NCI-H460 (cell line): ENCODE measurements at places on chromosomes 12 and 14.

DNA sequence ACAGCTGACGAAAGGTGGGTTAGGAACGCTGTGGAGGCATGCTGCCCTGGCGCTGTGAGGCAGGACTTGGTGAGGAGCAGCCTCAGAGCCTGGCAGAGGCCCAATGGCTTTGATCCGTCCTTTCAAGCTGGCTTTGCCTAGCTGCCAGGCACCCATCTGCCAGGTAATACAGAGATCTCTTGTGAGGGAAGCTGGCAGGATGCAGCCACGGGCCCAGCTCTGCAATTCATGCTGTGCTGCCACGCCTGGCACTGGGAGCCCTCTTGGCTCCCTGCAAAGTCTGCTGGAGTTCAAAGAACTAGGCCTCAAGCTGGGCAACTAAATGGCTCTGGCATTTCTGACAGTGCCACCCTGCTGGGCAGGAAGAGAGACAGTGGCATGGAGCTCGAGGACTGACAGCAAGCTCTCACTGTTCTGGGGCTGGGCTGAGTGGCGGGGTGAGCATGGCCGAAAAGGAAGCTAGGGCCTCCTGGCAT is 18.7 kb downstream of the IQSEC3 start:
- no peak for DNase-seq

DNA sequence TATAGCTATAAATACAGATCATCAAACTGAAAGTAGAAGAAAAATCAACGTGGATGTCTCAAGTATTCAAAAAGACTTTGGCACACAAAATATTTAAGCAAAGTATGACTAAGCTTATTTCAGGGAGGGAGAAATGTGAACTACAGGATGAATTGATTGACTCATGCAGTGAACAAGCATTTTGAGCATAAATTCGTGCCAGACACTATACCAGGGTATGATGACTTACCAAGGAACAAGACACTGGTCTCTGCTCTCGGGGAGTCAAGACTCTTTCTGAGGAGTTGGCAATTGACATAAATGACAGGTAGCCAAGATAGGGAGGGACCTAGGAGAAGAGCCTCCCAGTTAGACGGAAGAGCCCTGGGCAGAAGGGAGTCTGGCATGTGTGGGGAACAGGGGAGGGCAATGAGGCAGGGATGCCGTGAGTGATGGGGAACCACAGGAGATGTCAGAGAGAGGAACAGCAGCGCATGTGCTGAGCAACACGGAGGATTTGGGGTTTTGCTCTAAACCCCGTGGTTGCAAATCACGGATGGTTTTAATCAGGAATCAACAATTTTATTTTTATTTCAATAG is 115.2 kb downstream of the TMEM132D start:
- DNase-seq, result no peak

DNA sequence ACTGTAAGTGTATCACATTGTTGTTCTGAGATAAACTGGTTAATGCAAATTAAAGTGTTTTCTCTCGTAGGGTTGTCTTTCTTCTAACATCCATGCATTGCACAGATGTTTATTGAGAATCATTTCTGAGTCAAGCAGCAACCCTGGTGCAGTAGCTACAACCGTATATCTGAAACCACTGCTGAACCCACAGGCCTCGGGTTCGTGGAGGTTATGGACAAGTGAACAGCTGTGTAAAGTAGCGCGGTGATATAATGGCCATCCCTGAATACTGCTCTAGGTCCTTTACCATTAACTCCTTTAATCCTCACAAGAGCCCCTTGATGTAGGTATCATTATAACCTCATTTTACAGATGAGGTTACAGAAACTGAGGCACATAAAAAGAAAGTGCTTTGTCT is 486.1 kb upstream of the TMEM132C start:
- no peak for DNase-seq

GRCh38 chr12:9509464-9510161 is 98.1 kb downstream of the KLRB1 start:
- no peak for DNase-seq
